ENCODE measurements at places on chromosomes 3 and 15.
A peak's percentile ranks its signal among the peaks of the same experiment; 100 is the strongest.

DNA sequence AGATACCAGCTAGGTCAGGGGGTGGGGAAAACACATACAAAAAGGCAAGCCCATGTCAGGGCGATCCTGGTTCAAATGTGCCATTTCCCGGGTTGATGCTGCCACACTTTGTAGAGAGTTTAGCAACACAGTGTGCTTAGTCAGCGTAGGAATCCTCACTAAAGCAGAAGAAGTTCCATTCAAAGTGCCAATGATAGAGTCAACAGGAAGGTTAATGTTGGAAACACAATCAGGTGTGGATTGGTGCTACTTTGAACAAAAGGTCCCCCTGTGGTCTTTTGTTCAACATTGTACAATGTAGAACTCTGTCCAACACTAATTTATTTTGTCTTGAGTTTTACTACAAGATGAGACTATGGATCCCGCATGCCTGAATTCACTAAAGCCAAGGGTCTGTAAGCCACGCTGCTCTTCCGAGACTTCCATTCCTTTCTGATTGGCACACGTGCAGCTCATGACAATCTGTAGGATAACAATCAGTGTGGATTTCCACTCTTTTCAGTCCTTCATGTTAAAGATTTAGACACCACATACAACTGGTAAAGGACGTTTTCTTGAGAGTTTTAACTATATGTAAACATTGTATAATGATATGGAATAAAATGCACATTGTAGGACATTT lies 28.9 kb downstream of the TPM1 start:
- H3K36me3 ChIP-seq, result peaks cover 38% of the 10 kb centered on the region
- no peak overlapping the region for H3K4me3 ChIP-seq
- no peaks in the 10 kb centered on the region for H3K27me3 ChIP-seq
- H3K27ac ChIP-seq, result no peak overlapping the region

DNA sequence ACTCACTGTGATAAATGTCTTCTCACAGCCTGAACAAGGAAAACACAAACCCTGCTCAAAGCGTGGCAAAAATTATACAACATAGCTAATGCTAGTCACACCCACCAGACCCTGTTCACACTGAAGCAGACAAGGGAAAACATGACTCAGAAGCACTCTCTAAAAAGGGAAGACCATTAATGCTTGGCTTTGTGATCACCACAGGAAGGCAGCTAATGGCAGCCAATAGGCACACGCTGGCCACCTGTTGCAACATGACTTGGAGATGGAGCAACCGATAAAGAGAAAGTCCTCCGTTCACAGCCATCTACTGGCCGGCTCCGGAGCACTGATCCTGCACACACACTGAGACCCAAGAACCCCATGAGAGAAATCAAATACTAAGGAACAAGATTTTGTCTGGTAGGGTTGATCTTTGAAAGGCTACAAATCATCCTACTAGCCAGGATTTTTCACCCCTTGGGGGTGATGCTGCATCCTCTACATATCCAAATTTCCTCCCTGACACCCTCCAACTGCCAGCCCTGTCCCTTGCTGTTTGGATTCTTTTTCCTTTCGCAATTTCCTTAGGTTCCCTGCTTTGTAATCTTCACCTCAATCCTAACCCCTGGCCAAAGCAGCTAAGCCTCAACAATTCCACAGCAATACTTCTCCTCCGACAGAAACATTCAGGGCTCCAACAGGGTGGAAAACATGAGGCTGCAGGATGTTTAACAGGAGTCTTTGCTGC lies 3.2 kb downstream of the ZXDC start:
- H3K27ac ChIP-seq, result no peak overlapping the region
- no peaks in the 10 kb centered on the region for H3K27me3 ChIP-seq
- H3K4me3 ChIP-seq, result peak overlapping the region; percentile 68
- DNase-seq, result peak; percentile 86
- peaks cover 36% of the 10 kb centered on the region for H3K36me3 ChIP-seq
- H3K4me1 ChIP-seq, result peaks cover 57% of the 10 kb centered on the region

DNA sequence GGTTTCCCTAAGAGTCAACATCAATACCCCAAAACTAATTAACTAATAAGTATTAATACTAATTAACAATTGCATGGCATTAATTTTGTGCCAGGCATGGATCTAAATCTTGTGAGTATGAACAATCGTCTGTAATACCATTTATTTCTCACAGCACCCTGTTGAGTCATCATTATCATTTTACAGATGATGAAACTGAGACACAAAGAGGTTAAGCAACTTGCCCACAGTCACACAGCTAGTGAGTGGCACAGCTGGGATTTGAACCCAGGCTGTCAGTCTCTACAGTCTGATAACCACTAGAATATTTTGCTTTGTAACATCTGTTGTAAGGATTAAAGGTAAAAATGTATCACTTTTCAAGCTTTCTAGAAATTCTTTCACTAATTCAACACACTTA lies 423.4 kb upstream of the WNT5A start:
- H3K36me3 ChIP-seq, result no peaks in the 10 kb centered on the region
- H3K27me3 ChIP-seq, result no peaks in the 10 kb centered on the region
- H3K4me3 ChIP-seq, result no peak overlapping the region

DNA sequence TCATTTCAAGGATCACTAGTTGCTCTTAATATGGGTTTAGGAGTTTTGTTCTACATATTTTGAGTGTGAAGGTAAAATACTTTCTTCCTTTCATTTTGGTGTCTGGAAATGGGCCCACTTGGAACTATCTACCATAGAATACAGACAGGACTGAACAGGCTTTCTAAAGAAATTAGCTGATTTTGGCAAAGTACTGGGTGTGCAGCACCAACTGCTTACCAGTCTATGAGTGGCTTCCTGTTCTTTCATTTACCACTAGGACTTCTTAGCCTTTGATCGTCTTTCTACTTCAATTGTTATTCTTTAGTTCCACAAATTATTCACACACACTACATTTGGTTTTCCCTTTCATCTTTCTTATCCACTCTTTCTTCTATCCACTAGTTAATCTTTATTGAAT lies 1196.3 kb downstream of the ROBO1 start:
- no peak for DNase-seq
- no peaks in the 10 kb centered on the region for H3K36me3 ChIP-seq
- peaks cover 3% of the 10 kb centered on the region for H3K4me1 ChIP-seq
- H3K27ac ChIP-seq, result peak overlapping the region; percentile 18

DNA sequence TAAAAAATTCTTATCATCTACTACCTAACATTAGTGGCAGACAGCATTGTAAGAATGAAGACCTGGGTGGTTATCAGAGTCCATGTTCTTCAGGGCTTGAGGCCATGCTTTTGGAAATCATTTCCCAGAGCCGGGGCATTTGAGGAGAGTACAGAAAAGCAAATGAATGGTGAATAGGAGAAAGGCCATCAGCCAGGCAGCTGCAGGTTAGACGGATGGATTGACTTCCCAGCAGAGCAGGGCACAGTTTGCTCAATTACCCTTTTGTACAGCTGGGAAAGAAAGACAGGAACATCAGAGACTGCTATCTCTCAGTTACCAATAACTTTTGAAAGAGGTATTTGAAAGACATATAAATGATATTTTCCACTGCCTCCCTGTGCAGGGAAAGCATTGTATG lies 135.6 kb downstream of the ALCAM start:
- DNase-seq, result no peak
- H3K27ac ChIP-seq, result no peak overlapping the region
- no peaks in the 10 kb centered on the region for H3K36me3 ChIP-seq
- no peak overlapping the region for H3K4me3 ChIP-seq
- no peaks in the 10 kb centered on the region for H3K27me3 ChIP-seq
- no peaks in the 10 kb centered on the region for H3K4me1 ChIP-seq

GRCh38 chr3:67244130-67244529 lies 246.0 kb downstream of the KBTBD8 start:
- H3K27me3 ChIP-seq, result no peaks in the 10 kb centered on the region
- H3K27ac ChIP-seq, result no peak overlapping the region
- no peak for DNase-seq
- H3K4me3 ChIP-seq, result no peak overlapping the region
- H3K4me1 ChIP-seq, result no peaks in the 10 kb centered on the region
- no peaks in the 10 kb centered on the region for H3K36me3 ChIP-seq

GRCh38 chr3:32484436-32484835 lies 18.2 kb downstream of the CMTM6 start:
- H3K36me3 ChIP-seq, result peaks cover 21% of the 10 kb centered on the region
- H3K4me1 ChIP-seq, result no peaks in the 10 kb centered on the region
- DNase-seq, result no peak
- H3K4me3 ChIP-seq, result no peak overlapping the region
- H3K27ac ChIP-seq, result no peak overlapping the region

DNA sequence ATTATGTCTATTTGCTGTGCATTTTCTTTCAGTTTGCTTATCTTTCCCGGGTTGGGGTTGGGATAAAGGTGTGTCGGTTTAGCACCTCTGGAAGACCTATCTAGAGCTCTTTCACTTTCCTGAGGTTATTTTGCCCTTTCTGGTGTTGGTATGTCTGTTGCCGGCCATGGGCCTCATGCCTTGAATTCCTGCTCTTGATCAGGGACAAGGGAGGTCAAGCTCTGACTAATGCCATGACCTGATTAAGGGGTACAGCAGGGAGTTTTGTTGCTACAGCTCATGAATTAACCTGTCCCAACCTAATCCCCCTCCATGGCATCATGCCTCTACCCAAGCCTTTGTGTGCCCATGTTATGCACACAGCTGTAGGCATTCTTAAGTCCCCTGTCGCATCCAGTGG lies 70.5 kb upstream of the GOLGA6B start:
- no peak for DNase-seq
- peaks cover 62% of the 10 kb centered on the region for H3K36me3 ChIP-seq
- H3K4me3 ChIP-seq, result no peak overlapping the region
- no peaks in the 10 kb centered on the region for H3K27me3 ChIP-seq
- no peaks in the 10 kb centered on the region for H3K4me1 ChIP-seq
- no peak overlapping the region for H3K27ac ChIP-seq

DNA sequence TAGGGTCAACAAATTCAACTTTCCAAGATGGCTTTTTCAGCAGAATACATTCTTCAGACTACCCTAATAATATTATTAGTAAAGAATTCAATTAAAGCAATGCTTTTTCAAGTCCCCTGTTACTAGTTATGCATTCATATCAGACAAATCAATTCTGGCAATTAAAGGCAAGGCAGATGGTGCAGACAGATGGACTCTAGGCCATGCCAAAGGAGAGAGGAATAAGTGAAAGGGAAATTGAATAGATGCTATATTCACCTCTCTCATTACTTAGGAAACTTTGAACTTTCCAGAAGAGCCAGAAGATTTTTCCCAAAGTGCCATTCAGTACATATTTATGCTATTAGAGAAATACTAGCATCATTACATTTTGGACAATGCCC lies 487.7 kb upstream of the RASGRP1 start:
- no peaks in the 10 kb centered on the region for H3K36me3 ChIP-seq
- H3K27ac ChIP-seq, result no peak overlapping the region
- no peaks in the 10 kb centered on the region for H3K4me1 ChIP-seq
- DNase-seq, result no peak
- no peak overlapping the region for H3K4me3 ChIP-seq
- no peaks in the 10 kb centered on the region for H3K27me3 ChIP-seq

- no peak overlapping the region for H3K4me3 ChIP-seq
- H3K27me3 ChIP-seq, result no peaks in the 10 kb centered on the region
- no peaks in the 10 kb centered on the region for H3K4me1 ChIP-seq
- peak; percentile 81 for DNase-seq
Observed at GRCh38 chr3:44235604-44236484, 5.8 kb upstream of the TOPAZ1 start.

DNA sequence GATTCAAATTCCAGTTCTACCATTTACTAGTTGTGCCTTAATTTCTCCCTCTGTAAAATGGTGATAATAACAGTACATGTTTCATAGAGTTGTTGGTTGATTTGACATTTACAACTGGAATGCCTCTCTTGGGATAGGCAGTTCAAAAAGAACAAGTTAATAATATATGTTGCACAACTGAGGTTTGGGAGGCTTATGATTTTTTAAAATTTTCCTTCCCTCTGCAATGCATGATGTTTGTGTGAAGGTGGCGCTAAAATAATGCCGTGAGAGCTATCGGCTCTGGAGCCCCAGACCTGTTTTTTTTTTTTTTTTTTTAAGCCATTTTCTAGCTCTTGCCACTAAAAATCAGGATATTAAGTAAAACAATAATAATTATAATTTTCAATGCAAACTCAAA lies 18.6 kb downstream of the DNAJB11 start:
- H3K27me3 ChIP-seq, result no peaks in the 10 kb centered on the region
- DNase-seq, result no peak
- H3K36me3 ChIP-seq, result peaks cover 21% of the 10 kb centered on the region
- H3K27ac ChIP-seq, result peak overlapping the region; percentile 38
- no peak overlapping the region for H3K4me3 ChIP-seq

- no peak overlapping the region for H3K4me3 ChIP-seq
- H3K27ac ChIP-seq, result no peak overlapping the region
- H3K36me3 ChIP-seq, result no peaks in the 10 kb centered on the region
- no peak for DNase-seq
Observed at GRCh38 chr15:101136381-101137268, 115.2 kb downstream of the CHSY1 start.

DNA sequence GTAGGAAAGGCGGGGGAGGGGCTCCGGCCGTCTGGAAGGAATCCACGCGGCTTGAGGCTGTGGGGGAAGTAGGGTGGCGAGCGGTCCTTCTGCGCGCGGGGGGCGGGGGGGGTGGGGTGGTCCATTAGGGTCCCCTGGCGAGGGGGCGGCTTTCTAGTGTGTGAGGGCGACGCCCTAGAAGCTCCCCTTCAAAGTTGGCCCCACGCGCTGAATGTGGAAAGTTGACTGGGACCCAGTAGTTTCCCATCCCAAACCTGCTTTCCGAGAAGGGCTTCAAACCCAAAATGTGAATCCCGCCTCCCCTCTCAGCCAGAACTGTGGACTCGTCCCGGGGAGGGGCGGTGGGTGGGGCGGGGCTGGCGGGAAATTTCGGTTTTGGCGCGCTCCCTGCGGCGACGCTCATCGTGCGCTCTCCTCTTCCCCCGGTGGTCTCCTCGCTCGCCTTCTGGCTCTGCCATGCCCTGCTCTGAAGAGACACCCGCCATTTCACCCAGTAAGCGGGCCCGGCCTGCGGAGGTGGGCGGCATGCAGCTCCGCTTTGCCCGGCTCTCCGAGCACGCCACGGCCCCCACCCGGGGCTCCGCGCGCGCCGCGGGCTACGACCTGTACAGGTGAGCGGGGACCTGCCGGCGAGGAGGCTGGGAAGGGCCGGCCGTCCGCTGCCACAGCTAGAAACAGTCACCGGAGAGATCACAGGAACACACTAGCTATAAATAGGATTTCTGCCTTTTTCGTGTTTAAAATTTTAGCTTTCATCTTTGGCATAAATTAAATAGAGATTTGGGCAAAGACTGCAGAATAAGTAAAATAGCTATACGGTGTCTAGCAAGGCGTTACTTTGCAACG lies 790 bp downstream of the DUT start:
- peak overlapping the region; percentile 96 for H3K27ac ChIP-seq
- peak overlapping the region; percentile 87 for H3K4me3 ChIP-seq
- peaks cover 31% of the 10 kb centered on the region for H3K36me3 ChIP-seq
- no peaks in the 10 kb centered on the region for H3K27me3 ChIP-seq
- peaks cover 18% of the 10 kb centered on the region for H3K4me1 ChIP-seq
- peak; percentile 86 for DNase-seq

DNA sequence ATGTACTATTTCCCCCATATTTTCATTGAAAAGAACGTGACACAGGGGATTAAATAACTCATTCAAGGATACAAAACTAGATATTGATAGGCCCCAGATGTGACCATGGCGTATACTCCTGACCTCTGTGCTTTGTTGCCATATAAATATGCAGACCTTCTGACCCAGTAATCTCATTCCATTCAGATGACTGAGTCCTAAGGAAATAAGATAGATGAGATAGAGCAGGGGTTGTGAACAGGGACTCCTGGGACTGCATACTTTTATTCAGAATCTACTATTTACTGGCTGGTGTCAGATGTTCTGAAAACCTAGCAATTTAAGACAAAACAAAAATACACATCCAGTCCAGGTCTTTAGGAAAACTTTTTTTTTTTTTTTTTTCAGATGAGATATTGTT lies 139.2 kb upstream of the MANF start:
- no peak for DNase-seq
- H3K36me3 ChIP-seq, result no peaks in the 10 kb centered on the region
- no peak overlapping the region for H3K4me3 ChIP-seq
- H3K27me3 ChIP-seq, result no peaks in the 10 kb centered on the region
- no peak overlapping the region for H3K27ac ChIP-seq
